ENCODE measurements at places on chromosomes 7 and 10.

GRCh38 chr10:44857363-44858016, 53.6 kb upstream of the TMEM72 start:
- DNase-seq = peak; percentile 38

DNA sequence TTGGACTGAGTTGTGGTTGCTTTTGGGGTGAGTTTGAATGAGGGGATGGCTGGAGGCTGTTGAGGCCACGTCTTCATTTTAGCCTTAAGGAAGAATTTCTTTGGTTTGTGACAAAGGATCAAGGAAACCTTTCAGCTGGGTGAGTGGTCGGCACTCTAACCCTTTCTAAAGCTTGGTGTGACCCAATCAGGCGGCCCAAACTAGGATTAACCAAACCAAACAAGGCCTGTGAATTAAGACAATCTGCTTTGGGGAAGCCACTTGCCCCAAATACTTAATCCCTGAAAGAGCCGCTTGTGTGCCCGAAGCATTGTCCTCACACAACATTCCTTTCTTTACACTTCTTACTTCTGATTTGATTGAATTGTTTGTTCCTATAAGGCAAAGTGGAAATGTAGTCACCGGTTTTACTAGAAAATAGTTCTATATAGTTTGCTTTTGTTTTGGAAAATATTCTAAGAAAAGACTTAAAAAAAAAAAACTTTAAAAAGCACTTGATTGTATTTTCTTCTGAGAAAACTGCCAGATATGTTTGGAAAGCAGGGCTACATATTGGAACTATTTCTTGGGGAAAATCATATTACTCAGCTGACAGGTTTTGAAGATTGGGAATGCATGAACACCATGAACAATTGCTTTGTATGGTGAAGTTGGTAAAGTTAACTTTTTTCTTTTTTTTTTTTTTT, 272.4 kb upstream of the BMPER start:
- no peak for DNase-seq

GRCh38 chr10:110544958-110545537, 22.4 kb upstream of the SMC3 start:
- no peak for DNase-seq

DNA sequence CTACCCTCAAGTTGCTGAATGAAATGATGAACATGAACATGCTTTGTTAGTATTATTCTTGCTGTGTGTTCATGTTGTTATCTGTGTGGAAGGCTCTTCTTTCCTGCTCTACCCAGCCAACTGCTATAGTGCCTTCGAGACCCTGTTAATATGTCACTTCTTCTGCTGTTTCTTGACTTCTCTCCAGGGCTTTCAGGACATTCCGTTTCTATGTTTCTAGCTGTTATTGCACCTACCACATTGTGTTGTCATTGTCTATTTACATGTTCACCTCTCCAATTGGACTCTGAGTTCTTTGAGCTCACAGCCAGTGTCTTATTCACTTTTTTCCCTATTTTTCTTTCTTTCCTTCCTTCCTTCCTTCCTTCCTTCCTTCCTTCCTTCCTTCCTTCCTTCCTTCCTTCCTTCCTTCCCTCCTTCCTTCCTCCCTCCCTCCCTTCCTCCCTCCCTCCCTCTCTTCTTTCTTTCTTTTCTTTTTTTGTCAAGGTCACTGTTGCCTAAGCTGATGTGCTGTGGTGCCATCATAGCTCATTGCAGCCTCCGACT, 40.4 kb downstream of the BAMBI start:
- DNase-seq = no peak
